ENCODE measurements at places on chromosomes 1 and 21.
A peak's percentile ranks its signal among the peaks of the same experiment; 100 is the strongest.

- DNase-seq, result peak; percentile 50
These were observed 50.1 kb downstream of the ZNF281 start for GRCh38 chr1:200359610-200360163.

DNA sequence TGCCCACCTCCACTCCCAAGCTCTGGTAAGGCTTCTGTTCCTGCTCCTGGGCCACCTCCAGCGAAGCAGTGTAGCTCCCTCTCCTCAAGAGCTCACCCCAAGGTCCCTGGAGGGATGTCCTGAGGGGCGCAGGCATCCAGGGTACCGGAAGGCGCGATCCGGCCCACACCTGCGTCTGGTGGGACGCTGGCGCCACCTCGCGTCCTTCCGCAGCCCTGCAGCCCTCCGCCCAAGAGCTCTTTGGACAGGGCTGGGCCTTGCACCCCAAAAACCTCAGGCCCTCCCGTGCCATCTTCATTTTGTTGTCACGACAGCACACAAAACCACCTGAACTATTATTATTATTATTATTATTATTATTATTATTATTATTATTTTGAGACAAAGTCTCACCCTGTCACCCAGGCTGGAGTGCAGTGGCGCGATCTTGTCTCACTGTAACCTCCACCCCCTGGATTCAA lies 49.2 kb upstream of the PAX7 start:
- DNase-seq, result no peak

- DNase-seq, result peak; percentile 7
These were observed 85.1 kb upstream of the LMO4 start for GRCh38 chr1:87243573-87243972.

DNA sequence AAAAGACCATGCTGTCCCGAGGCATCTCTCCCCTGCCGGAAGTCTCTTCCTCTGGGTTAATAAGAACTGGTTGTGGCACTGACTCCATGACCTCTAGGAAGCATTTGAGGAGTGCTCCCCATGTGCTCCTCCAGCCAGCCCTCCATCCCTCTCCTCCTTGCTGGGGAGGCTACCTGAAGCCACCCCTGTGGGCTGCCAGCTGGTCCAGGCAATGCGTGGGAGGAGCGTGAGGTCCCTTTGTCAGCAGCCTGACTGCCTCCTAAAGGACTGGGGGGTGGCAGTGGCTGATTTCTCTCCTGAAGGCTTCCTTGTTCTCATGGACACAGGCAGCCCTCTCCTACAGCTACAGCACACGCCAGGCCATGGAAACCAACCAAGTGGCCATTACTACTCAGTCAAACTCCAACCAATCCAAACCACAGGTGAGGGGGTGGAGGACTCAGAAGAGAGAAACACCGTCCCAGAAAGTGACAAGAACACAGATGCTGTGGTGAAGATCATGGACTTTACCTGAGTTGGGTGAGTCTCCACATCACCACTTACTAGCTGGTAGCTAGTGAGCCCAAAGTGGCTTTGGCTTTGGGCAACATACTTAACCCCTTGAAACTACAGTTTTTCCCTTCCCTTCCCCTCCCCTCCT lies 35.2 kb downstream of the NENF start:
- no peak for DNase-seq

GRCh38 chr1:210978974-210979354 lies 155.0 kb downstream of the KCNH1 start:
- no peak for DNase-seq

- no peak for DNase-seq
These were observed 40.4 kb downstream of the ZNF691 start for GRCh38 chr1:42886800-42887199.

- DNase-seq, result no peak
These were observed 6.2 kb downstream of the MED8 start for GRCh38 chr1:43383449-43383848.

GRCh38 chr1:200837931-200838571 lies 34.7 kb upstream of the GPR25 start:
- peak; percentile 46 for DNase-seq

- DNase-seq, result no peak
These were observed 28.3 kb upstream of the KCNJ15 start for GRCh38 chr21:38228537-38228936.

GRCh38 chr1:56910441-56910985 lies 55.3 kb downstream of the C8B start:
- DNase-seq, result no peak

- no peak for DNase-seq
These were observed 82.9 kb downstream of the TMEM53 start for GRCh38 chr1:44591381-44591780.

- DNase-seq, result no peak
These were observed 30.3 kb downstream of the DYRK1A start for GRCh38 chr21:37396855-37397254.

DNA sequence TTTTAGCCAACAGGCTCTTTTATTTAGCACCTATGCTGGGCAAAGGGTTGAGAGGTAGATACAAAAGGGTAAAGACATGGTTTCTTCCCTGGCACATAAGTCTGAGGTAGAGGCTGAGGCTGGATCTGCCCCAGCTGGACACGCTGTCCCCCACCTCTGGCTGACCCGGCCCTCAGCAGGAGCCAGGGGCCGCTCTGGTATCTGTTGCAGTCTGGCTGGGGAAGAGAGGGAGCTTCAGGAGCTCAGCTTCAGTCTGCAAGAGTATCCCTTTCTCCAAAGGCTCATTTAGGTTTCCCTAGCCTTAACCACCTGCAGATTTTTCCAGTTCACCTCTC lies 14.2 kb downstream of the BLACAT1 start:
- no peak for DNase-seq

GRCh38 chr1:26555550-26555981 lies 26.0 kb downstream of the RPS6KA1 start:
- DNase-seq, result peak; percentile 51
